Hematopoietic multipotent progenitor cell treated with erythropoietin and hydrocortisone succinate and interleukin-3 and kit ligand, for 17 days (in vitro differentiated cells): ENCODE measurements at places on chromosomes 5 and 9.

GRCh38 chr5:96651047-96651446 is 11.1 kb upstream of the CAST start:
- no peak for DNase-seq

- DNase-seq = no peak
These were observed 35.8 kb downstream of the VLDLR start for GRCh38 chr9:2657427-2657826.

DNA sequence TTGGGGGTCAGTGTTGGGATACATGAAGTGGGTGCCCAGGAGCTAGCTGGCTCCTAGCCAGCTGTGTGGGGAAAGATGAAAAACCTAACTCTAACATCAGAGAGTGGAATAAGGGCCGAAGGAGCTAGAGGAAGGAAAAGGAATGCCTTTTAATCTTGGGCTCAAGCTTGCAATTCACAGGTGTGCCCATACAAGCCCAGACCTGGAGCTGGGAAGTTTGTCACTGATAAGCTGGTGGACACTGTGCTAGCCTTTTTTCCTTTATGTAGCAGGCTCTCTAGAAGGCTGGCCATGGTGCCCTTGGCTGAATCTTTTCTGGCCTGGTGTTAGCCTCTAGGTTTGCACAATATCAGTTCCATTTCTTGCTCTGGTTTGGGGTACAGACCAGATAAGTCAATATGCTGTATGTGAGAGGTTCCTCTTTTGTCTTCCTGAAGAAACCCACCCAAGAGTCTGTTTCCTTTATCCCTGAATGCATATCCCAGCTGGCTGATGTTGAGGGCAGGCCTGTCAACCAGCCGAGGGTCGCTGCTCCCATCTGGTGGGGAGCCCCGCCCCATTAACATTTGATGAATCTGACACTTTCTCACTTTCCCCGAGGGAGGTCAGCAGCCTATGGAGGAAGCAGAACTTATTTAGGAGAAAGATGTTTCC is 92.4 kb upstream of the CXCL14 start:
- no peak for DNase-seq

DNA sequence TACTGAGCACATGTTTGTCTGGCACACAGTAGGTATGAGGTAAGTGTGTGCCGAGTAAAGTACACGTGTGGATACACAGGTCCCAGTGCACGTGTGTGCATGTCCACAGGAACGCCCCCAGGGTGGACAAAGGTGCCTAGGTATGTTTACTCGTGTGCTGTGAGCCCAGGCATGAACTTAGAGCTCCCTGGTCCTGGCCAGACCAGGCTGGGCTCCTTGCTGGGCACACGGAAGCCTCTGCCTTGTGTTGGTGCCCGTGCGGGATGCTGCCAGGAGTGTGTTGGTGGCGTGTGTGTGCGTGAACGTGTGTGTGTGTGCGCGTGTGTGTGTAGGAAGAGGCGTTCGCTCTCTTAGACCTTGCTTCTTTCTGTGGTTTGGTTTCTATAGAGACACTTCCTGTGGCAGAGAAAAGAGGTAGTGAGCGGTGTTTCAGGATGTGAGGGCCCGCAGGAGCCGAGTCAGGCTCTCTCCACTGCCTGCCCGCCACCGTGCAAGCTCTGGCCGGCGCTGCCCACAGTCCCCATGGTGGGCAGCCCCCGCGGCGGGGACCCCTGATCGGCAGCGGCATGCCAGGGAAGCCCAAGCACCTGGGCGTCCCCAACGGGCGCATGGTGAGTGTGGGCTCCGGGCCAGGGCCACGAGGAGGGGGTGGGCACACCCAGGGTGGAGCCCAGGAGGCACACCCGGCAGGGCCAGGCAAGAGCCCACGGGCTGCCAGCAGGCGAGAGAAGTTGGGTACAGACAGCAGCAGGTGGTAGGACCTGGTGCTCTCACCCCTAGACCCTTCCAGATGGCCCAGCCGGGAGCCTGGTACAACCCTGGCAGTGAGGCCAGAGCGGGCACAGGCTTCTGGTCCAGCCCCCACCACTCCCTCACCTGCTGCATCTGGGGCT is at the start of gene RGS14:
TSS of gene RGS14 (plus strand) at position 466 of the 893 bp plus-strand sequence. CDS start at position 567, 101 bp downstream.
- DNase-seq = peak; percentile 85

DNA sequence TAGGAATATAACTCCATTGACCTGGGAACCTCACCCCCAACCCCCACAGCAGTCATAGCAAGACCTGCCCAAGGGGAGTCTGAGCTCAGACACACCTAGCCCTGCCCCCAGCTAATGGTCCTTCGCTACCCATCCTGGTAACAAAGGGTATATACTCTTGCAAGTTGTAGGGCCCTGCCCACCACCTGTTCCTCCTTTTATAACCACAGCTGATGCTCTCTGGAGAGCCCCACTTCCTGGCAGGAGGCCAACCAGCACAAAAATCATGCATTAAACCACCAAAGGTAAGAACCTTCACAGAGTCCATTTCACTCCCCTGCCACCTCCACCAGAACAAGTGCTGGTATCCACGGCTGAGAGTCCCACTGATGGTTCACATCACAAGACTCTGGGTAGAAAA is 1195.3 kb upstream of the SEMA6A start:
- DNase-seq = no peak

GRCh38 chr5:60483050-60483449 is 216.9 kb downstream of the DEPDC1B start:
- no peak for DNase-seq

DNA sequence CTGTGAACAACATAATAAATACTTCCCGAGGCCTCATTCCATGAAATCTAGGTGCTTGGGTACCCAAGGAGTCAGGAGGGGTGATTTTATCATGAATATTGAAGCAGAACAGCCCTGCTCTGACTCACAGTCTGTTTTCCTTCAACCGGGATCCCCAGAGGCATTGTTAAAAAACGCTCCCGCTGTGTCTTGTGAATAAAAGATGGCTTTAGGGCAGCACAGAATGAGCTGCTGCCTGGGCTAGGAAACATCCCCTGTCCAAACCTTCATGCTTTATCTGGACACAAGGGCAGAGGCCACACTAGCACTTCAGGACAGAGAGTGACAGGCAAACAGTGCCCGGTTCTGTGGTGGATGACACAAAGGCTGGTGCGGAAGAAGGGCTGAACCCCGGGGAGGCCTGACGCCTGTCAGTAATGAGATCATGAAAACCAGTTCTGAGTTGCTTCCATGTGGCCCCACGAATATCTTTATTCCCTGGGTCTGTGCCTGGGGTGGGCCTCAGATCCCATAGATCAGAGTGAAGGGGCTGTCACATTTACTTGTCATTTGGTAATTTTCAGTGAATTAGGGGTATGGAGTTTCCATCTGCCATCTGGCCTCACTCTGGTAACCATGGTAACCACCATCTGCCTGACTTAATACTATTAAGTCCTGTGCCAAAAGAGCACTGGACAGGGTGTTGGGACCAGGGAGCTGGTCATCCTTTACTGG is 2.6 kb downstream of the IGFBPL1 start:
- DNase-seq = no peak

DNA sequence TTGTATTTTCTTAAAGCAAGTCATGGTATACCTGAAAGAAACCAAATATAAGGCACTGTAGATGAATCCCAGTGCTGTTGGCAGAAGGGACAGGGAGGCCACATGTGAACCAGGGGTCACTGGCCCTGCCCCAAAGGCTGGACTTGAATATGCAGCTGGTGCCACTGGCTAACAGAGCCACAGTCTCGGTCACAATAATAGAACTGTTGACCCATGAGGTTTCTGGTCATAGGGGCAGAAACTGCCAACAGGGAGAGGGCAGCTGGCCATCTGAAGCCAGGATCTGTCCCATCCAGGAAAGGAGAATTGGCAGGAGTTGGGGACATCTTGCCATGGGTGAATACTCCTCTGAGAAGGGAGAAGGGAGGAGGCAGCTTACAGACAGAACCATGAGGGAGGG is 31.9 kb downstream of the PALM2AKAP2 start:
- DNase-seq = no peak

GRCh38 chr5:99605904-99606303 is 677.1 kb upstream of the CHD1 start:
- no peak for DNase-seq

- DNase-seq = no peak
These were observed 103.2 kb upstream of the ALDH1B1 start for GRCh38 chr9:38289236-38289865.

DNA sequence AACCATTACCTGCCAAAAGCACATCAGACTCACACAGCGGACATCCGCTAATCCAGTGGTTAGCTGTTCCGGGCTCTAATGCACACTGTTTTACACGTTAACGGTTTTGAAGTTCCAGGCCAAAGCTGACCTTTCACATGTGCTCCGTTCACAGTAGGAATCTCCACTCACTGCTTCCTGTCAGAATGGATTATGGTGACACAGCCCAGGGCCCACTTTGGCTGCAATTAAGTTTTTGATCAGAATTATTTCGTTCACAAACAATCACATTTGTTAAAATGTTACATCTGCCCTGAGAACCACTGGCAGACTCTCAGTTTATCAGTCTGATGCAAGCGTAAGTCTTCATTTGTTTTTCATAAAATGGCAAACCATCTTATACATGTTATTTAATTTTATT is 30.2 kb upstream of the CATSPER3 start:
- no peak for DNase-seq

- DNase-seq = no peak
These were observed 304.7 kb upstream of the POU5F2 start for GRCh38 chr5:94045839-94046782.

DNA sequence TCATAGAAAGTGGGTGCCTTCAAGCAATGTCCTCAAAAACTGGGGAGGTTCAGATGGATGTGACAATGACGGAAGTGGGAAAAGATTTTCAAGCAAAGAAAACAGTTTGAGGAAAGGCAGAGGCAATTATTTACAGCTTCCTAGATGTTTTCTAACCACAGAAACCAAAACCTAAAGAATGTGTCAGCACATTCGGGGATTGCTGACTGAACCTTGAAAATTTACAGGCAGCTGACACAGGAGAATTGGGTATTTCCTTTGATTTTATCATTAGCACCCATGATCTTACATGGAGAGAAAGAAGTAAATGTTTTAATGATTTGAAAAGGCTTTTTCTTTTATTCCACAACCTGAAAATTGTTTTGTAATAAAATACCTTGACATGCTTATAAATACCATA is 369.0 kb downstream of the ACTL7B start:
- no peak for DNase-seq

- no peak for DNase-seq
These were observed 142.4 kb downstream of the EDIL3 start for GRCh38 chr5:84242286-84242685.
